ENCODE measurements at places on chromosomes 11 and 22.

GRCh38 chr11:19683141-19683805 is 29.4 kb upstream of the NAV2 start:
- no peak for DNase-seq

- DNase-seq: no peak
These were observed 1.5 kb downstream of the GALNT18 start for GRCh38 chr11:11620173-11620920.

DNA sequence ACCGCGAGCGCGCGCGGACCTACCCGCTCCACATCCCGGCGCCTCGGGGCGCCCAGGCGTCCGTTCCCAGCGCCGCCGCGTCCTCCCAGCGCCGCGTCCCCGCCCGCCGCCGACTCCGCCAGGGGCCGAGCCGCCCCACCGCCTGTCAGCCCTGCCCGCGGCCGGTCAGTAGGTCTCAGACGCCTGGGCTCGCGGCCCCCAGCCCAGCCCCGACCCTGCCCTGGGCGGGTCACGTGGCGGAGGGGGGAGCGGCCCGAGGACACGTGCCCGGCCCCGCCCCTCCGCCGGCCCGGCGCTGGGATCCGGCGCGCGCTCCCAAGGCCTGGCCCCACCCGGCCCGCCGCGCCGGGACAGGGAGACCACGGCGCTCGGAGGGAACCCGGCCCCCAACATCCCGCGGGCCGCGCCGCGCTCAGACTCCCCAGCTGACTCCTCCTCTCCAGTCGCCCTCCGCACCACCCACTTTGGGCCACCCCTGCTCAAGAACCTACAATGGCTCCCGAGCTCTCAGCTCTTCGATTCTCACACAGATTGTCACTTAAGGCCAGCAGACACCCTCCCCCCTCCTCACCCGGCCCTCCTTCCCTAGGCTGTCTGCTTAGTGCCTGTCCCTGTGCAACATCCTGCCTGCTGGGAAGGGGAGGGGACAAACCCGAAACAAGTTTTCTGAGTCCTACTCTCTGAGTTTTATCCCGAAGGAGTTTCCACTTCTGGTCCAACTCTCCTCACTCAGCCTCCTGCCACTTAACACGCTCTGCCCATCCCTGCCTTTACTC is at the start of gene RAB3IL1:
RAB3IL1 (minus strand) TSS at position 233 of the 776 bp plus-strand sequence; CDS start at position 34, 199 bp downstream.
- peak; percentile 37 for DNase-seq

DNA sequence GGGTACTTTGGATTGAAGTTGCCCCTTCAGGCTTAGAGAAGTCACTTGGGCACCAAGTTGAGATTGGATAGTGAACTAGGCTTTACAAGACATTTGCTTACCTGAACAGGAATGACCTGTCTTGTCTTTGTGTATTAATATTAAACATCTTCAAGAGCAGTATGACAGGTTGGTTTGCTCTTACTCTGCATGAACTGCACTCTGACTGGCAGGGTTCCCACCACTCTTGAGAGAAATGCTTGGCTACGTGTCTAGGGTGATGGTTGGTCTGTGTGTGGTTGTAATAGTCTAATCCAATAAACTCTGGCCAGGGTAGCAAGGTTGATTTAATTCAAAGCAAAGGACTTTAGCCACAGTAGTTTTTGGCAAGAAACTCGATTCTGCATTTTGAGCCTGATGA is 20.1 kb upstream of the SPTBN2 start:
- DNase-seq: no peak

- no peak for DNase-seq
These were observed 1.5 kb downstream of the ADORA2A start for GRCh38 chr22:24428751-24429410.

GRCh38 chr11:8108421-8108820 is 27.4 kb downstream of the TUB start:
- DNase-seq: no peak

DNA sequence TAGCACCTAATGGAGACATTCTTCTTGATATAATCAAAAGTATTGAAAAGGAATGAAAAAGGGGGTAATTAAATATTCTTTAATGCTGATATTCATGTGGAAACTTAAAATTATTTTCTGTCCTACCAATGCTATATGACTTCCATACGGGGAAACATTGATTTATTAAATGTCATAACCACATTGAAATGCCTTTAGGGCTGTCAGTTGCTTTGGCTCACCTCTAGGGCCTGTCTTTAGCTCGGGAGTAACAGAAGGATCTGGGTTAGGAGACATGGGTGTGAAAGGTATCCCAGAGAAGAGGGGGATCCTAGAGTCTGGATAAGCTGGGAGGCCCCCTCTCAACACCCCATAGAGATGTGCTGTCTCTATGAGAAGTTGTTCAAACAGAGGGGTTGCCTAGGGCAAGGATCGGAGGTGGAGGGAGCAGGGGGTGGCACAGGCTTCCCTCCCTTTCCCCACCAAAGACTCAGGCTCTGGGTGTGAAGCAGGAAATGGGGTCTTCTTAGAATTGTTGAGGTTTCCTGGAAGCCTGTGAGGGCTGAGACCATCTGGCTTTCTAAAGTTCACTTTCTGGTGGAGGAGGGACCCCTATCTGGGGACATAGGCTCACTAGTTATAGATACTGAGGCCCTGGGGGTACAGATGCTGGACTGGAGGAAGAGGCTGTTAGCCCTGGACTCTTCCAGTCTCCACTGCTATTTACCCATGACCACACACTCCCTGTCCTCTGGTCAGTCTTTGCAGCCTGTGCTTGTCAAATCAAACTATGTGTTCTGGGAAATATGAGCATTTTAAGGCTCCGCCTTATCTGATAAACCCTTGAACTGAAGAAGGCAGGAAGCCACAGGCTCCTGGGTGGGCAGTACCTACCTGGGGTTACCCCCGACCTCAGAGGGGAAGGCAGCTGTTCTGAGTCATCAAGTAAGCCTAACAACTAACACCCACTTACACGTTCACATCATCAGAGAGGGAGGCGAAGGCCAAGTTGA is 55.8 kb upstream of the RRAS2 start:
- DNase-seq: no peak

DNA sequence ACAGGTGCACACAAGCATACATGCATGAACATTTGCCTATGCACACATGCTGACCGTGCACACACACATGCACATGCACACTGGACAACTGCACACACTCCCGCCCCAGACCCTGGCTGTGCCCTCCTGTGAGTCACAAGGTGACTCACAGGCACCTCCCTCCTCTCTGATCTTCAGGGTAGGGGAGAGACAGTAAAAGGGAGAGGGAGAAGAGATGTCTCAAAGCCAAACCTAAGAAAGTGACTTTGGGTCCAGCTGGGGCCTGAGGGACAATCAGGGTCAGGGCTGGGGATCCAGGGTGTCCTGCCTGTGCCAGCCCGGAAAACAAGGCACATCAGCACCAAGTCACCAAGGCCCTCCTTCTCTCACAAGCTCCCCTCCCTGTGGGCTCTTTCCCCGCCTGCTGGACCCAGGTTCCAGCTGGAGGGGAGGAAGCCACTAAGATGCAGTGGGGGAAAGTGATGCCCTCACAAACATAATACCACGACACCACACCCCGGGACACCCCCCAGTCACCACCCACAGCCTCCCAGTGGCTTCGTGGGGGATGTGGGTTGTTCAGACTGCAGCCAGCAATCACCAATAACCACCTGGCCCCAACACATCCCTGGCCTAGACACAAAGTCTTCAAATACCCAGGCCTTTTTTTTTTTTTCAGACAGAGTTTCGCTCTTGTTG is 39.3 kb downstream of the PDGFB start:
- DNase-seq: peak; percentile 59

- no peak for DNase-seq
These were observed 10.3 kb upstream of the PARVG start for GRCh38 chr22:44170470-44170869.

DNA sequence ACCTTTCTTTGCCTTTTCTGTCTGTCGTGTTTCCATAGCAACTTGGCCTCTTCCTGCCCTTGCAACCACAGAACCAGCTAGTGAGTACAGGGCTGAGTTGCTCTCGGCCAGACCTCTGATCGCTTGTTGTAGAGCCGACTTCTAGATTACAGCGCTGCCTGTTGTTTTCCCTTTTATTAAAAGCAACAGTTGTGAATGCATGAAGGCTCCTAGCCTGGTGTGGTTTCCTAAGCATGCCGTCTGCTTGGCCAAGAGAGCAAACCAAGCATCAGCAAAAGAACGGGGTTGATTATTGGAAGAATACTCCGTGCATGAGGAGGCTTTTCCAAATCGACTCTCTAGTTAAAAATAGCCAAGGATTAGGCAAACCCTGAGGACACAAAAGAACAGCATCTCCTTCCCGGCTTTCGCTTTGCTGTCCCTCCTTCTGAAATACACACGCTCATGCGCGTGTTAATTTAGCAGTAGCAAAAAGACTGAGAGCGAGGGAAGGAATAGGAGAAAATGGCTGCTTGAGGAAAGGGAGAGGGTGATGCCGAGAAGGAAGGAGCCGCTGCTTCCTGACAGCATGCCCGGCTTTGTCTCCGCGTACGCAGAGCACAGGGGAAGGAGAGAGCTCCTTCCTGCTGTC is 71.5 kb upstream of the TTC12 start:
- no peak for DNase-seq

GRCh38 chr11:75969626-75970308 is 154.8 kb downstream of the UVRAG start:
- no peak for DNase-seq

DNA sequence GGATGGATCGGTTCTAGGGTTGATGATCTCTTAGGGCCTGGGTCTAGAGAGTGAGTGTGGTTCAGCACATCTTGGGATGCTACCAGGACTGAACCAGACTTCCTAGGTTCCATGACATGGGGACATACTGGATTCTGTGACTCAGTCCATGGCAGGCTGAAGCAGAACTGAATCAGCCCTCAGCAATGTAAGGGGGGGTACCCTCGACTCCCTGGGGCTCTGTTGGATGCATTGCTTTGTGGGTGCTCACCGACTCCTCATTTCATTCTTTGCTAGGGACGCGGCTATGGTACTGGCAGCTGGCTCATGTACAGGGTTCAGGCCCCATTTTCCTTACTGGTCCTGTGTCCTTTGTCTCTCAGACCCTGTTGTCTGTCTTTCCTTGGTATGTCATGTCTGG is 733 bp upstream of the GRAMD1B start:
- no peak for DNase-seq

GRCh38 chr11:86519064-86519911 is 144.6 kb downstream of the CCDC81 start:
- no peak for DNase-seq

All from SW 1271 (cell line).